Activated T-helper 1 cell treated with Interleukin-2 at 50 U/mL for 16 hours (primary cell): ENCODE measurements at places on chromosomes 4 and X.

GRCh38 chrX:2439613-2440012, 61.2 kb downstream of the DHRSX start:
- no peak for DNase-seq

- no peak for DNase-seq
Observed at GRCh38 chr4:74218201-74218600, 60.3 kb downstream of the MTHFD2L start.

- peak; percentile 37 for DNase-seq
Observed at GRCh38 chrX:44344194-44344593, 722 bp upstream of the EFHC2 start.

DNA sequence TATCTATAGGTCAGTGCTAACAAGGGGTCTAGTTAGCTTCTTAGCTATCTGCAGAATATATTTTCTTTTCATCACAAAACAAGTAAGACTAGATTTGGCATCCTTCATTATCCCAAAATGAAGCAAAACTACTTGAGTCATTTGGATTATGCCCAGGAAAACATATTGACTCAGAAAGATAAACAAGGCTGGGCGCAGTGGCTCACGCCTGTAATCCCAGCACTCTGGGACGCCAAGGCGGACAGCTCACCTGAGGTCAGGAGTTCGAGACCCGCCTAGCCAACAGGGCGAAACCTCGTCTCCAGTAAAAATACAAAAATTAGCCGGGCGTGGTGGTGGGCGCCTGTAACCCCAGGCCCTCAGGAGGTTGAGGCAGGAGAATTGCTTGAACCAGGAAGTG, 18.0 kb upstream of the MND1 start:
- no peak for DNase-seq

- no peak for DNase-seq
Observed at GRCh38 chrX:17039826-17040225, 93.4 kb downstream of the REPS2 start.

- no peak for DNase-seq
Observed at GRCh38 chr4:2930758-2931511, 32.3 kb downstream of the NOP14 start.

DNA sequence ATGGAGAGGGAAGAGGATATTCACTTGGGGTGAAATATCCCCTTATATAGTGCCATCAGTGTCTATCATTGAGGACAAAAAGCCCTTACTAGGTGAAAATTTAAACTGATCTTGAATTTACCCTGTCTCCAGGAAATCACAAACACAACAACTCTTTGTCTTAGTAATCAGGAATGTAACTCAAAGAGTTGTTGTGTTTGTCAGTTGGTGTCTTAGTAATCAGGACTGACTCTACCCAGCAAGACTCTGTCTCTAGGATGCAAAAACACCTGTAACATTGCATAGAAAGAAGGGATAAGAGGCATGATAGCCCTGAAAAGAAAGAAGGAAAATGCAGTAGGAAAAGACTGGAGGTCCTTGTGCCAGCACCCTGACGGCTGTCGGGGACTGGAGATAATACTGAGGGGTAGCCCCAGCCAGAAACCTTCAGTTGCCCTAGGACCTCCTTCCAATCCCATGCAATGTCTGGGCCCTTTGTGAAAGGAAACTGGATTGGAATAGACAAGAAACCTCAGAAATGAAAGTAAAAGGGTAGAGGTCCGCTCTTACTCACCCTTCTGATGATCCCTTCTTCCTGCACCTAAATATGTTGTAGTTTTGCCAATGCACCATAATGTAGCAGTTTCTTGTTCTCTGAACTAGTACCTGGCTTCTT, 45.3 kb downstream of the HMGB2 start:
- DNase-seq, result no peak

DNA sequence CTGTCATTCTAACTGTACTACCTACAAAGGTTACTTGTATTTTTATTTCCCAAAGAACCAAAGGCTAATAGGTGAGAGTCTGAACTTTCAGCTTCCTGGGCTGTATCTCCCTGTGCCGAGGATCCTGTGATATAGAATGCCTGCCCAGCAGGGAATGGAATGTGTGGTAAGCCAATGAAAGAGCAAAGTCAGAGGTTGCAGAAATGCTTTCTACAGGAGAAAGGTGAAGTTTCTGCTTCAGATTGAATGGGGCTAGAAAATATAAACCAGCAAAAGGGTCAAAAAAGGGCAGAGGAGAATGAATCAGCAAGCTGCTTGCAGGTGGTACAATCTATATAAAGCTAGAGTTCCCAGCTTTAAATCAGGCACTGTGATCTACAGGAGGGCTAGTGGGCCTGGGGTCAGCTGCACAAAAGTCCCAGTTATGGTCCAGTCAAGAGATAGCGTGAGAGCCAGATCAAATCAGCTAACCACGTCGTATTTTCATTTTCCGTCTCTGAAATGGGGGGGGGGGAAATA, 146.1 kb downstream of the DCTD start:
- no peak for DNase-seq
